ENCODE measurements at places on chromosomes 4 and X.

- DNase-seq = peak; percentile 91
Measured at GRCh38 chr4:151169223-151169622, 69.8 kb downstream of the RPS3A start.

DNA sequence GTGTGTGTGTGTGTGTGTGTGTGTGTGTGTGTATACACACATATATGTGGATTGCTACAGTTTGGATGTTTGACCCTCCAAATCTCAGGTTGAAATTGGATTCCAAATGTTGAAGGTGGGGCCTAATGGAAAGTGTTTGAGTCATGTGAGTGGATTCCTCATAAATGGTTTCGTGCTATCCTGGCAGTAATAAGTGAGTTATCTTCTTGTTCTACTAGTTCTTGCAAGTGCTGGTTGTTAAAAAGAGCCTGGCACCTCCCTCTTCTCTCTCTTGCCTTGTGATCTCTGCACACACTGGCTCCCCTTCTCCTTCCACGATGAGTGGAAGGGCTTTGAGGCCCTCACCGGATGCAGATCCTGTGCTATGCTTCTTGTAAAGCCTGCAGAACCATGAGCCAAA lies 344.1 kb downstream of the SH2D1A start:
- no peak for DNase-seq

- DNase-seq = no peak
Measured at GRCh38 chr4:18844726-18845125, 823.2 kb upstream of the LCORL start.

GRCh38 chr4:139776235-139776634 lies 110.6 kb downstream of the MGST2 start:
- DNase-seq = no peak

DNA sequence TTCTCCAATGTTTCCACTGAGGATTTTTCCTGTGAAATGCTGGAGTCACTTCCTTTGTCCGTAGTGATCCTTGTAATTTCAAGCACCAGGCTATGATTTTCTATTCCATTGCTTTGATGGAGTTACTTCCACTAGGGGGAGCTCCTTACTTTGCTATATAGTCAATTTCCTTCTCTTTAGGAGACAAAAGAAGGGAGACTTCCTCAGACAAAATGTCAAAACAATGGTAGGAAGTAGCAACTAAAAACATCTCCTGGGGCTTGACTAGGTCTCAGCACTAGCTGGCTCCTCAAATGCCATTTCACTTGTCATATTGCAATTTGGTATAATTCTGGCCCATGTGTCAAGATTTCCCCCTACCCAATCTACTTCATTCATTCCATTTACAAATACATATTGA lies 24.1 kb downstream of the ZCCHC12 start:
- DNase-seq = peak; percentile 43

Measured in Ammon's horn (tissue), 1 donor.